Omental fat pad (tissue), 4 donors: ENCODE measurements at places on chromosomes 13 and 19.

DNA sequence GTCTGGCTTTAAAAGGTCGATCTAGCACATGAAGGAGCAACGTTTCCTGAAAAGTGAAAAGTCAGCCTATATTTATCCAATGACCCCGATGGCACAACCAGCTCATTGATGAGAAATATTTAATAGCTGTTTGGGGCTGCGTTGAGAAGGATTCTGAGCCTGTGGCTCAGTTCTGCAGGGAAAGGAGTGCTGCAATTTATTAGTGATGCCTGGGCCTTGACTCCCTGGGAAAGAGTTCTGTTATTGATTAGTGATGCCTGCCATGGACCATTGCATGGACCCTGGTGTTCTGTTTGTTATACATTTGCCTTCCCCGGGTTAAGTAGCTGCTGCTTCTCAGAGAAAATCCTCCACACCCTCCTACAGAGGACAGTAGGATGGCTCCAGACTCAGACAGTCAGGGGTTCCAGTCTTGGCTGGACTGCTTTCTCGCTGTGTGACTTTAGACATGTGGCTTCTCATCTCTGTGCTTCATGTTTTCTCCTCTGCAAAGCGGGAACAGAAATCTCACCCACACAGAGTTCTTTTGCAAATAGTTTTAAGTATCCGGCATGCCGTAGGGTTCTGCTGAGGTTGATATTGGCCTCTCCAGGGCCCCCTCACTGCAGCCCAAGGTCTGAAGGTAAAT is 17.7 kb upstream of the PTPRS start:
- DNase-seq, result no peak

DNA sequence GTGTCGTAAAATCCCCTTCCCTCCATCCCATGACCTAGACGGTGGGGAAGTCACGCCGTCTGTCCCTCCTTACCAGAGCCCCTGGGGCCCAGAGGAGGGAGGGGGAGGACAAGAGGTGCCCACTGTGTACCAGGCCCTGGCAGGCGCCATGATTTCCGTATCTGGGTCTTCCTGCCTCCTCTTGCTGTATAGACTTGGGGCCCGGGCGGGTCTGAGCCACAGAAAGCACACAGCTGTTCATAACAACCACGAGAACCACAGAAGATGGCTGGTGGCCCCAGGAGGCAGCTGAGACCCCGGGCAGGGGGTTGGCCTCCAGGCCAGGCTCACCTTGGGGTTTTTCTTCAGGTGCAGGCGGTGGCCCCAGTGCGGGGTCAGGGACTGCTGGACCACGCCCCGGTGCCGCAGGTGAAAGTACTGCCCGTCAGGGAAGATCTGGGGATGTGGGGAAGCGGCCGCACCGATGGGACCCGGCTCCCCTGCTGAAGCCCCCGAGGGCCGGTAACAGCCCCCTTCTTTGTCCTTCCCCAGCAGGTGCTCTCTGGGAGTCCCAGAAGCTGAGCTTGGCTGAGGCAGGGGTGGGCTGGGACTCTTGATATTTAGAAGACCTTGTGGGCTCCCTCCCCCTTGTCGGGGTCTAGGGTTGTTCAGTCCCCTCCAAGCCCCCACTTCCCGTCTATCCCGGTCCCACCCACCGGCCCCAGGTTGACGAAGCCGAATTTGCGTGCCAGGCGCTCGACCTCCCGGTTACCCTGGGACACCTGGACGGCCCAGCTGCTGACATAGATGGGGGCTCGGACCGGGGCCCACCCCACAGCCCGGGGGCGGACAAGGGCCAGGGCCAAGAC is 463 bp downstream of the PCSK4 start:
- no peak for DNase-seq

DNA sequence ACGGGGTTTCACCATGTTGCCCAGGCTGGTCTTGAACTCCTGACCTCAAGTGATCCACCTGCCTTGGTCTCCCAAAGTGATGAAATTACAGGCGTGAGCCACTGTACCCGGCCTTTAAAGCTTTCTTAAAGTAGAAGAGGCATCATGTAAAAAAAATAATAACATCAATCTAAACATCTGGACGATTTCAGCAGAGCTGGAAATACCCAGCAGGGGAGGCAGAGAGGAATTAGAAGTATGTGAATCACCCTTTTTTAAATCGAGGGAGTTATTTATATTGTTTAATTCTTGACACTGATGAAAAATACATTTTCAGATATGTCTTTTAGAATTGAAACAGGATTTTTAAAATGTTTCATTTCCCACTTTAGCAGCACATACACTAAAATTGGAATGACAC is 37.4 kb upstream of the MTIF3 start:
- DNase-seq, result no peak

DNA sequence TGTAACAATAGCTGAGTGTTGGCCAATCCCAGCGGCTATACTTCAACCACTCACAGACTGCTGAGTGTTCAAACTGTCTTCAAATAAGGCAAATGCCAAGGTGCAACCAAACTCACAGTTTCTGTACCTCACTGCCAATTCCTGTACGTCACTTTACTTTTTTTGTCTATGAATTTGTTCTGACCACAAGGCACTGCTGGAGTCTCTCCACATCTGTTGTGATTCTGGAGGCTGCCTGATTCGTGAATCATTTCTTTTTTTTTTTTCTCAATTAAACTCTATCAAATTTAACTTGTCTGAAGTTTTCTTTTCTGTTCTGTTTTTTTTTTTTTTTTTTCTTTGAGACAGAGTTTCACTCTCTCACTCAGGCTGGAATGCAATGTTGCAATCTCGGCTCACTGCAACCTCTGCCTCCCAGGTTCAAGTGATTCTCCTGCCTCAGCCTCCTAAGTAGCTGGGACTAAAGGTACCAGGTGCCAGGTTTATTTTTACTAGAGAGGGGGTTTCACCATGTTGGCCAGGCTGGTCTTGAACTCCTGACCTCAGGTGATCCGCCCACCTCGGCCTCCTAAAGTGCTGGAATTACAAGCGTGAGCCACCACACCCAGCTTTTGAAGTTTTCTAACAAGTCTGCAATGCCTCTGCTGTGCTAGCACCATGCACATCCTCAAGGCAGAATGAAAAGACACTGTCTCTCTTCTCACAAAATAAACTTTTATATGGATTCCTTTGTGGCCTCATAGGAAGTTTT is 401.7 kb downstream of the IRS2 start:
- no peak for DNase-seq

GRCh38 chr19:35915443-35915842 is 7.3 kb upstream of the TYROBP start:
- no peak for DNase-seq

GRCh38 chr13:60213236-60213744 is 49.6 kb upstream of the DIAPH3 start:
- DNase-seq, result no peak

DNA sequence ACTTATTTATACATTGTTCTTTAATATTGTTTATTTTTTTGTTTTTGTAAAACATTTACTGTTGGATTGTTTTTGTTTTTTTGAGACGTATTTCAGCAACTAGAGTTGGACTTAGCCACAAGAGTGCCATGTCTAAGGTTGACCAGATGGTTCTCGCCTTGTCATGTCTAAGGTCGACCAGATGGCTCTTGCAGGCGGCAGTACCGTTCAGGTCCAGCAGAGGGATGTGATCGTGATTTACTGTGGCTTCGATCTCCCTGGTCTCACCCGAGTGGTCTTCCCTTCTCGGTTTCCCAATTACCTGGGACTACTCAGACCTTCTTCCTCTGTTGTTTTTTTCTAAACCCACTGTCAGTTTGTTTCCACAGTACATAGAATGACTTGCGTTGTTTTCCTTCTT is 1438.6 kb downstream of the UQCRFS1 start:
- DNase-seq, result no peak

- DNase-seq, result no peak
Measured at GRCh38 chr13:38980750-38981078, 9.9 kb downstream of the STOML3 start.

DNA sequence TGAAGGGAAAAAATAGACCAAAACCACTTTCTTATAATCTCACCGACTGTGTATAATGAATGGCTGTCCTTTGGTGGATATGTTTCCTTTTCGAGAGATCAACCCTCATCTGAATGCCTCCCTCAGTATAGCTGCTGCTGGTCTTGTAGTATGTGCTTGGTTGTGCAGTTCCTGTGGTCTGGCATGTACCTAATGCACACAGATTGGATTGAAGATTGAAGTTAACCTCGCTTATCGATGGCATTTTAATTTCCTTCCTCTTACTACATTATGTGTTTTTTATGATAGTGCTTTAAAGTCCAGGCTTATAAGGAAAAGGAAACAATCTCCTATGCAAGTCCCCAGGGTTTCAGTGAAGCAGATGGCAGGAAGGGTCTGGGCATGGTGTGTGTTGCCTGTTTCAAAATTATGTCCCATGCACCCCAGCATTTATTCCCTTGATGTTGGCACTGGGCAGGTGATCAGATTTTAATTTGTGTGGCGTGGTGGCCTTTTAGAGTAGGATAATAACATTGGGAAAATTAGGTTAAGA is 334.1 kb downstream of the SHISA2 start:
- DNase-seq, result no peak

DNA sequence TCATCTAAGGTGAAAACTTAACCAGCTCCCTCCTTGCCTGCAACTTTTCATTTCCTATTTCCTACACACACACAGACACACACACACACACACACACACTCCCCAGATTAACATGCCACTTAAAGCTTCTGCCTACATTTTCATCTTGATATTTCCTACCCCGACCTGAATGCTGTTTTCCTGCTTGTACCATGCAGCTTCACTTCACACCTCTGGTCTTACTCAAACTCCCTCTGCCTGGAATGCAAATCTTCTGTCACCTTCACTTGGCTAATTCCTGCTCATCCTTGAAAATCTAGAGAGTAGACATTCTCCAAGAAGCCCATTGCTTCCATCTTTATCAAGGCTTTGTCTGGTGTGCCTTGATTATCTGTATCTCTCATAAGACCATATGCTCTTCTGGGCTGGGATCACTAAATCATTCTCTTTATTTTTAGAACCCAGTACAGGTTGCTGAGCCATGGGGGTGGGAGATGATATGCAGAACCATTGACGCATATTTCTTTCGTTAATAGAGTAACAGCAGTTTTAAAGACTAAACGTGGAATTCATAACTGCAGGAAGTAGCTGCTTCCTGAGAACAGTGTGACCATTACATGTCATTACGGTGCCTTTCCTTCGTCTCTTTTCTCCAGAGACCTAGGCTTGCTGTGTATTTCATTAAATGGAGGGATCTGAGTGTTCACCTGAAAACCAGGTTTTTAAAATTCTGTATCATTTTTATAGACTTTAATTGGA is 37.7 kb downstream of the CNMD start:
- no peak for DNase-seq

GRCh38 chr13:60152114-60152513 is 11.6 kb downstream of the DIAPH3 start:
- DNase-seq, result no peak

- DNase-seq, result no peak
Measured at GRCh38 chr13:99299920-99300341, 7.3 kb downstream of the GPR183 start.

- DNase-seq, result no peak
Measured at GRCh38 chr19:2487842-2488241, 11.9 kb downstream of the GADD45B start.

DNA sequence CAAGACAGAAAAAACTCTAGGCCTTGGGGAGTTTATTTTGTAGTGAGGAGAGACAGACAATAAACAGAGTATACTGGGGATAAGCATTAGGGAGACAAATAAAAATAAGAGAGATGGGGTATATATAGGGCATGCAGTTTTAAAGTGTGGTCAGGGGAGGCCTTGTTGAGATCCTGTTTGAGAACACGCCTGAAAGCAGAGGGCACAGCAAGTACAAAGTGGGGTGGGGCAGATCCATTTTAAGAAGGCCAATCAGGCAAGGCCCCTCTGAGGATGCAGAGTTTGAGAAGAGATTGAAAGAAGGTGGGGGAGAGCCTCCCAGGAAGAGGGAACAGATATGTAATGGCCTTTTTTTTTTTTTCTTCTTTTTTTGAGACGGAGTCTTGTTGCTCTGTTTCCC is 2.1 kb downstream of the PPP2R1A start:
- DNase-seq, result no peak

GRCh38 chr19:29840066-29840950 is 28.5 kb downstream of the CCNE1 start:
- no peak for DNase-seq

DNA sequence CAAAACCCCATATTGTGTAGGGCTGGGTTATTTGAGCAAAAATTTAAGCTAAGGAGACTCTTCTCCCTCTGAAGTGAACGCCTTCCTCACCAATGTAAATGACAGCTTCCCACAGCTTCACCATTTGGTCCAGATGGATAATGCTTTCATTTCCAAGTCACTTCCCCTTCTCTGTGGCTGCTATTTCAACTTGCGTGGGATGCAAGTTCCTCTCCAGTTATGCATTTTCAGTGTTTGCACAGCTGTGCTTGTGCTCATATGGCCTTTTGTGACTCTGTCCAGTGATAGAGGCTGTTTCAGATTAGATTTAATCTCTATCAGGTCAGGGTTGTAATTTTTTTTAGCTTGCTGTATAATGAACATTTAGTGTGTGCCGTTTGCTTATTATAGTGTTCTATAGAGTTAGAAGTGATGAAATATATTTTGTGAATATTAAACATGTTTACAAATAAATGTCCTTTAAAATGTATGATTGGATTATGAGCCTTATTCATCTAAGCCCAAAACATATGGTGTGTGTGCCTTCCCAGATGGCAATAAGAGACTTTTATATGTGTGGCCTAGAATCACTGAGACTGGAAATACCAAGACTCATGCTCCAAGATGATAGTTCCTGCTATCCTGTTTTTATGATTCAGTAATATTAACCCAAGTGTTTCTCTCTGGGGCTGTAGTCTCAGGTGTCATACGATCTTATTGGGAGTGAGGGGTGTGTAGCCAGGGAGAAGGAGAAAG is 86.6 kb downstream of the TNFRSF19 start:
- no peak for DNase-seq

- DNase-seq, result no peak
Measured at GRCh38 chr13:27401210-27401609, 23.2 kb upstream of the GTF3A start.
